Activated T-helper 1 cell treated with anti-CD3 and anti-CD28 coated beads, Interleukin-2, amount 50 U/mL, for 16 hours (primary cell): ENCODE measurements at places on chromosomes 3 and 15.
A peak's percentile ranks its signal among the peaks of the same experiment; 100 is the strongest.

- DNase-seq: no peak
Observed at GRCh38 chr3:187967993-187968392, 186.0 kb upstream of the LPP start.

DNA sequence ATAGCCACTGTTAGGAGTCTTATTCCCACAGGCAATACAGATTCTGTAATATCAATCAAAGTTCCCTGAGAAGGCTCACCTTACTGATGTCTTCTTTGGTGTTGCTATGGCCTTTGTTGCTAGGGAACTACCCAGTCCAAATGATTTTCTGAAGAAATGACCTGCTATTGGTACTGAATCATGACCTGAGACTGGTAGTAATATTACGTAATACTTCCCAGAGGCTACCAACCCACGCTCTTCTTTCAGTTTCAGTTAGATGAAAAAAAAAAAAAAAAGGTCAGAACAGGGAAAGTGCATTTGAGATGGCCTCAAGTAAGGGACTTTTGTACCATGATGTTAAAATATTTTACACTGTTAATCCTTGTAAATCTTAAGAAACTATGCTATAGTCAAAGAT, 1092.5 kb upstream of the EPHA6 start:
- DNase-seq: no peak

- no peak for DNase-seq
Observed at GRCh38 chr3:102398176-102398575, 36.6 kb upstream of the ZPLD1 start.

DNA sequence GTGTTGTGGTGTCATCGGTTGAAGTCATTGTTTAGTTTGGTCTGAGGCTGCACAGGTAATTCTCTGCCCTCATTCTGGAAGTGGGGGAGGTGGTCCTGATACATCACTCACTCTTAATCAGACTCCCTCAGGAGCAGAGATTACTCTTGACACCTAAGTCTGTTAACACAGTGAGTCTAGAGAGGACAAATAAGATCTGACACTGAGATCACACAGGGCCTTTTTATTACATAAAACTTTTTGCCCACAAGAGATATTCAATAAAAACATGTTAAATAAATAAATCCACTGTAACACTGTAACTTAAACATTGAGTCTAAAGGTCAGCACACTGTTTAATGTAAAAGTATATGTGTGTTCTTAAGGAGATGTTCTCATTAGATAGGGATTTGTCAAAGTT, 57.1 kb upstream of the MBNL1 start:
- DNase-seq: no peak

DNA sequence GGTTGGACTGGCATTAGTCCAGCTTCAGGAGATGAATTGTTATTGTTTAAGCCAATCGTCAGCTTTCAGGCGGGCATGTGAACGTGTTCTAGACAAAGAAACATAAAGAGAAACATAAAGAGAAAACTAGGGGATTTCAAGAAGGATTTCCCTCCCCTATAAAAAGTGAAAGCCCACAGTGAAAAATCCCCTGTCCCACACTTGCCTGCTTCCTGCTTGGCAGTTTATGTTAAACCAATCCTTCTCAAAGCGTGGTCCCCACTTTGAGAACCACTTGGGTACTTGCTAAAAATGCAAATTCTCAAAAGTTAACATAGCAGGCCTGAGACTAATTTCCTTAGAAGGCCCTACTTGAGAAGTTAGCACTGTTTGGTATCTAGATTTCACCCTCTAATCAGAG, 293.0 kb upstream of the SOX14 start:
- DNase-seq: no peak

DNA sequence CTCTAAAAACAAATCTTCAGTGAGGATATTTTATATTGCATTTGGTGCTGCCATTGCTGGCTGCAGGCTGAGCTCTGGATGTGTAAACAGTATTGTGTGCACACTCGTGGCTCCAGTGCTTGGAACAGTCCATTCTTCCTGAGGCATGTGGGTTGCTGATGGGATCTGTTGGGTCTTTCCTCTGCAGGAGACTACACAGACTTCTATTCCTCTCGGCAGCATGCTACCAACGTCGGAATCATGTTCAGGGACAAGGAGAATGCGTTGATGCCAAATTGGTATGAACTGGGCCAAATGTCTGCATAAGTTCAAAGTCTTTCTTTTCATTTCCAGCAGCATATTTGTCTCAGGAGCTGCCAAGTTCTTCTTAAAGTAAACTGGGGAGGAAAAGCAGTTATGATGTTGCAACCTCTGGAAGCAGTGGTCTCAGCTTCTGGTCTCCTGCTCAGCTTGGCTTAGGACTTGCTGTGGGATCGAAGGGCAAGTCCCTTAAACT, 9.3 kb downstream of the FAH start:
- no peak for DNase-seq

DNA sequence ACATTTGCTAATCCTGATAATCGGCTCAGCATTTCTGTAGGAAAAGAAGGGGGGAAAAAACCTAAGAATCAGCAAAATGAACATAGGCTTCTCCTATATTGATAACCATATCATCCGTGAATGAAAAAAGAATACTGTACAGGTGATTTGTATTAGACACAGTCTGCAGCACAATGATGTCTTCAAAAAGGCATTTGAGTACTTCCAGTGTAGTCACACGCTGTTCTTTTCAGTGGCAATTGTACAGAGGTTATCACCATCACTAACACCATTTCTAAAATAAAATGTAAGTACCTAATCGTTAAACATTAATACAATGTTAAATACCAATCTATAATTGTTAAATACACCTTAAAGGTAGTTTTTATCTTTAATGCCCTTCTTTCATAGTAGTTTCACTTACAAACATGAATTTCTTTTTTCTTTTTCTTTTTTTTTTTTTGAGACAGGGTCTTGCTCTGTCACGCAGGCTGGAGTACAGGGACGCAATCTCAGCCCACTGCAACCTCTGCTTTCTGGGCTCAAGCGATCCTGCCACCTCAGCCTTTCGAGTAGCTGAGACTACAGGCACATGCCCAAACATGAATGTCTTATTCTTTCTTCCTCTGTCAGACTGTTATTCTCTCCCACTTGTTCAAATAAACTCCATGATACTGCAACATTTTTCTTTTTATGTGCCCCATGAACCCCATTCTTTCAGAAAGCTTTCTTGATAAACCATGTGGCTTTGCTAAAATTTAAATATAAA, 18.4 kb downstream of the GOLGB1 start:
- DNase-seq: no peak

GRCh38 chr3:183357564-183358079, 70.8 kb downstream of the MCF2L2 start:
- no peak for DNase-seq

- DNase-seq: no peak
Observed at GRCh38 chr3:127151992-127152650, 40.8 kb upstream of the PRR23E start.

DNA sequence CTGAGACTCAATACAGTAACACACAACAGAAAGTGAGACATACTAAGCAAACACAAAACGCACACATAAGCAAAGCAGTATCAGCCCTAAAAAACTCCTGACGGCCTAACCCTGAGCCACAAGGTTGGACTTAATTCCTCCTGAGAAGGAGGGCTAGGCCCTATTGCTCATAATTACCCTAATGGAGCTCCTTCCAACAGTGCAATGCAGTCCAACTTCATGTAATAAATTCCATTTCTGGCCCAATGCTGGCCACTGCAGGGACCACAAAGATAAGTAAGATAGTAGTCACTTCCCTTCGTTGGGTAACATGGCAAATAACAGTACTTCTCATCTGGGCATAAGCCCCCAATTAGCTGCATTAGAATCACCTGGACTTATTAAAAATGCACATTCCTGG, 4.2 kb downstream of the VPS39 start:
- no peak for DNase-seq

- no peak for DNase-seq
Observed at GRCh38 chr15:59873644-59874272, 130.4 kb upstream of the FOXB1 start.

DNA sequence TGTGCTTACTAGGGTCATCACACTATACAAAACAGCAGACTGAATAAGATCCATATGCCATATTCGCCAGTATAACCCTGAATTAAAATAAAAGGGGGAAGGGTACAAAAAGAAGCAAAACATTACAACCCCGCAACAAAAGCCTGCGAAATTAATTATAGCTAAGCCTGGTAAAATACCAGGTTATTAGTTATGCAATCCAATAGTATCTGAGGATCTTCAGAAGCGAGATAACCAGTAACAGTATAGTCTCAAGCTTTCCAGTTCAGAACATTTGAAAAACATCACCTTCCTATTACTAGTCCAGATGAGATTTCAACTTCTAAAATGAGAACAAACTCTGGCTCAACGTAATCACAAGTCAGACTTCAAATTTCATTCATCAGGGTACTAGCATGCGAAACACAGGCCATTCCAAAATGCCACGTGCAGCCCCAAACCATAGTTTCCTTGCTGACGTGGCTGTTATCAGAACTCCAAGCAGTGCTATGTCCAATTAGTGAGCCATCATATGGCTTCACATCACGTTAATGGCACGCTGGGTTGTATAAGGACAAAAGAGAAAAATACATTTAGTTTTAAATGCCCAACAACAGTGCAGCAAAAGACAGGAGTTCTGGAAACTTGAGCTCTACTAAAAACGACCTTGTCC, 1.1 kb downstream of the SSR3 start:
- DNase-seq: no peak

DNA sequence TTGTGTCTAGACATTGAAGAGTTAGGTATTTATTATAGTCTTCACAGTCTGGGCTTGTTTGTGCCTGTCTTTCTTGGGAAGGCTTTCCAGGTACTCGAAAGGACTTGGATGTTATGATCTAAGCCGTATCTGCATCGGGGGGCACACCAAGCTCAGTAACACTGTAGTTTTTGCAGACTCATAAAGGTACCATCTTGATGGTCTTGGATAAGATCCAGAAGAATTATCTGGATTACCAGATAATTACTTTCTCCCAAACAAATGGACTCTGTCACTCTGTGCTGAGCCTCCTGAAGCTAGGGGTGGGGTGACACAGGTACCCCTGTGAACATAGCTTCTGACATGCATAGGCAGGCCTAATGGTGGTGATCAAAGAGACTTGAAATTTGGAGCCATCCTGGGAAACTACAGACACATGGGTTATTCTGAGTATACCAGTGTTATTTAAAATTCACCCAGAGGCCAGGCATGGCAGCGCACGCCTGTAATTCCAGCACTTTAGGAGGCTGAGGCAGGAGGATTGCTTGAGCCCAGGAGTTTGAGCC, 238.6 kb upstream of the TPM1 start:
- no peak for DNase-seq

GRCh38 chr3:154210986-154211385, 89.8 kb downstream of the ARHGEF26 start:
- DNase-seq: no peak

- no peak for DNase-seq
Observed at GRCh38 chr15:86165265-86166211, 85.9 kb downstream of the AGBL1 start.

- no peak for DNase-seq
Observed at GRCh38 chr3:190224863-190225692, 97.2 kb downstream of the CLDN1 start.

- no peak for DNase-seq
Observed at GRCh38 chr15:55700876-55701275, 42.1 kb downstream of the PRTG start.

GRCh38 chr15:77988347-77989295, 88.9 kb downstream of the TBC1D2B start:
- DNase-seq: no peak

DNA sequence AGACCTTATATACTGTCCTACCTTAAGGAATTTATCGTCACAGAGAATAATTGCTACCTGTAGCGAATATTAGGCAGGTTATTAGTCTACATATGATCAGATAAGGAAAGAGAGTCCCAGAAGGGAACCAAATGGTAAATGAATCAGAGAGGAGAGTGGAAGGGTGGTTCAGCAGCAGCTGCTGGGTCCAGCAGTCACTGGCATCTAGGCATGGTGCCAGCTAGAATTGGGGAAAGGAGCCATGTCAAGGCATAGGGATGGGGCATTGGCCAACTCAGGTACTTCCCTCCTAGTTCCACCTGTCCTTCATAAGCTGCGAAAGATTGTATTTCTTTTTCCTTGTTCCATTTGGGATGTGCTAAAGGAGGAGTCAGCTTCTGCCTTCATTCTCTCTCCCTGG, 23.4 kb downstream of the HACD3 start:
- DNase-seq: no peak

- DNase-seq: peak; percentile 37
Observed at GRCh38 chr3:146469150-146470017, at the start of gene PLSCR2. Gene PLSCR2 (minus strand): TSS chr3:146469561. CDS start chr3:146459904, 9,657 bp downstream.

DNA sequence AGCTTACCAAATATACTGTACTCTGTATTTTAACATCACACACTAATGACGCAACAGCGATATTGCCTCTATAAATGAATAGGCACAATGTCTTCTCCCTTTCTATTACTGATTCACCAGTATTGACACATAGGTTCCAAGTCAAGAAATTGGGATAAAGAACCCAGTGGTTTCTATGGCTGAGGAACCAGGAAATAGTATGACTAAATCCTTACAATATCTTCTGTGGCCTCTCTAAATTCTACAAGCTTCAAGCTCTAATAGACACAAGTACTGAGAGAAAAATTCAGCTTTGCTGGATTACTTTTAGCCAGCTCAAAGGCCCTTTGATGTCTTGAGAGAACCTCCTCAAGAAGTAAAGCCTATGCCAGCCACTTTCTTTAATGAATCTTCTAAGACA, 162.5 kb downstream of the DPH6 start:
- no peak for DNase-seq

DNA sequence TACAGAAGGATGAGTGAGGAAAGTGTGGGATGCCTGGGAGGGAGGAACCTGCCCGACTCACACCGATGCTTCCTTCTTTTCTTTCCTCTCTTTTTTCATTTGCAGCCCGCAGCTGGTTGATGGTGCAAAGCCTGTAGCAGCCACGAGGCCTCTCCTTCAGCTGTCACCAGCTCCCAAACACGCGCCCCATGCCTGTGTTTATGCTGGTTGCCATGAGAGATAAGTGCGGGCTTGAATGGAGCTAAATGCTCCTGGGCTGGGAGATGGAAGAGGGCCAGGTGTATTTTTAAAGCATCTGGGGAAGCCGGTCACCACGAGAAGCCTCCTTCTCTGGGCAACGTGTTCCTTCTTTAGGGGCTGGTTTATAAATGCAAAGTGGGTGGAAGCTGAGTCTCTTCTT, 9.3 kb downstream of the COLQ start:
- DNase-seq: no peak

- DNase-seq: no peak
Observed at GRCh38 chr3:169286992-169287391, 376.5 kb downstream of the MECOM start.

DNA sequence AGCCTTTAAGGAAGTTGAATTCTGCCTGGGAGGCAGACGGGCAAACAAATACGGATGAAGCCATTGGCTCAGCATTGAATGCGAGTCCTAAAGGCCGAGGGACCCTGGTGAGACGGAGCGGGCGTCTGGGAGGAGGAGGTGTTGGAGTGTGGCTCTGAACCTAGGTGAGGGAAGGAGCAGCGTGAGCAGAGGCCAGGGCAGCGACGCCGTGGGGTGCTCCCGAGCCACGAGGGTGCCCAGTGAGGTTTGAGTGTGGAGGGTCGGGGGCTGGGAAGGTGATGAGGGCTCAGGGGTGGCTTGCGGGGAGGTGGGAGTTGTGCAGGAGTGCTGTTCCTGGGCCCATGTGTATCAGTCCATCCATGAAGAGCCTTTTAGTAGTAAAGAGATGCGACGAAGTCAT, 17.0 kb downstream of the CORO2B start:
- DNase-seq: no peak
